Stimulated activated CD8-positive, alpha-beta memory T cell treated with anti-CD3 and anti-CD28 coated beads, Interleukin-15, amount 100 ng/mL, for 48 hours (primary cell): ENCODE measurements at places on chromosomes 4 and X.

GRCh38 chrX:118823263-118824172, at the start of gene ZCCHC12:
ZCCHC12 (plus strand) TSS chrX:118823824; CDS start chrX:118825245, 1,421 bp downstream.
- DNase-seq, result peak; percentile 25

DNA sequence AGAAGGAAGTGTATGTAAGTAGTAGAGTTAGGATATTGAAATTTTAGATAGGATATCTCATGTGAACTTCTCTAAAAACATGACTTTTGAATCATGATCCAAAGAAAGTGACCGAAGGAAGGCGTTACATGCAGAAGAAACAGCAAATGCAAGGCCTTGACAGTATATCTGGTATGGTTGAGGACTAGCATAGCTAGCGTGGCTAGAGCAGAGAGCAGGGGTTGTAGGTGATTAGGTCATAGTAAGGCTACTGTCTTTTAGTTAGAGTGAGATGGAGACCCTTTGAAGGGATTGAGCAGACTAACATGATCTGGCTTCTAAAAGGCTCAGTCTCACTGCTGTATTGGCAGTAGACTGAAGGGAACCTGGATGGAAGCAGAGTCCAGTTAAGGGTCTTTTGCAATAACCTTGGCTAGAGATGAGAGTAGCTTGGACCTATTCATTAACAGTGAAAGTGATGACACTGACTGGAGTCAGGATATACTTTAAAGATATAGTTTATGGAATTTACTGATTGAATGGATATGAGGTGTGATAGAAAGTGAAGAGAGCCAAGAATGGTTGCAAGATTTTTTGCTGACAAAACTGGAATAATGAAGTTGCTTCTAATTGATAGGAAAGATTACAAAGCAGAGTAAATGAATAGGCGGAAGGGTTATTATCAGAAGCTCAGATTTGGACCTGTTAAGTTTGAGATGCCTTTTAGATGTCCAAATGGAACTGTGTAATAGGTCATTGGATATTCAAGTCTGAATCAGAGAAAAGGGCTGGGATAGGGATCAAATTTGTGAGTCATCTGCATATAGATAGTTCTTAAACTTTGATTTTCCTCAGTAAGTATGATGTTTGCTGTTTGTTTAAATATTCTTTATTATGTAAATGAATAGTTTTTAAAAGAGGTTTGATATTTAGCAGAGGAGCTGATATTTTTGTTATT, 59.8 kb downstream of the MRPL1 start:
- DNase-seq, result no peak

- DNase-seq, result no peak
Observed at GRCh38 chr4:145546175-145546915, 64.7 kb downstream of the SMAD1 start.

- no peak for DNase-seq
Observed at GRCh38 chrX:133781174-133781573, 204.2 kb downstream of the GPC3 start.

DNA sequence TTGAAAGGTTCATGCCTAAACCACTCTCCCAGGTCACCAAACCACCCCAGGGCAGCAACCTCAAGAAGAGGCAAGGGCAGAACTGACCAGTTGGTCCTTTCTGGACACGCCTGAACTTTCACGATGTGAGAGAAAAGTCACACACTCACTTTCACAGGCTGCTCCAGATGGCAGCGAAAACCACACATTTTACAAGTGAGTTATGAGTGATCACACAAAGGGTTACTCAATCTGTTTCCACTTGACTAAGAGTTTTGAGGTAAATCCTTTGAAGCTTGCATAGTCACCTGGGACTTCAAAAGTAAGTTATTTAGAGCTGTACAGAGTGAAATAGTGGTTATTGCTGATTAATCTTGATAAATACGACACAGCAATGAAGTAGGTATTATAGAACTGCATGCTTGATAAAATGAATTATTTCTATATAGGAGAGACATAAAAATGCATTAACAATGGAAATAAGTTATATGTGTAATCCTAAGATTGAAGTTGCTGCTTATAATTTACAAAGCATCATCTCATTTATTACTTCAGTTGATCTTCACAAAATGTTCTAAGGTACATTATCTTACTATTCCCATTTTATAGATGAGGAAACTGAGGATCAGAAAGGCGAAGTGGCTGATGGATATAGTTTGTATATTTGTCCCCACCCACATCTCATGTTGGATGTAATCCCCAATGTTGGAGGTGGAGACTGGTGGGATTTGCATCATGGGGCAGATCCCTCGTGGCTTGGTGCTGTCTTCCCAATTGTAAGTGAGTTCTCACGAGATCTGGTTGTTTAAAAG, 103.0 kb upstream of the KLF3 start:
- no peak for DNase-seq

DNA sequence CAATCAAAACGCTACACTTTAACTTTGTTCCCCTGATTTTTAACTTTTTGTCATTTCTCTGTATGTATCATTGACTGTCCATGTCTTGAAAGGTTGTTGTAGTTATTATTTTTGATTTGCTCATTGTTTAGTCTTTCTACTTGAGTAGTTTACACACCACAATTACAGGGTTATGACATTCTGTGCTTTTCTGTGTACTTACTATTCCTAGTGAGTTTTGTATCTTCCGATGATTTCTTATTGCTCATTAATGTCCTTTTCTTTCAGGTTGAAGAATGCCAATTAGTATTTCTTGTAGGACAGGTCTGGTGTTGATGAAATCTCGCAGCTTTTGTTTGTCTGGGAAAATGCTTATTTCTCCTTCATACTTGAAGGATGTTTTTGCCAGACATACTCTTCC, 89.2 kb upstream of the SH3RF1 start:
- no peak for DNase-seq

DNA sequence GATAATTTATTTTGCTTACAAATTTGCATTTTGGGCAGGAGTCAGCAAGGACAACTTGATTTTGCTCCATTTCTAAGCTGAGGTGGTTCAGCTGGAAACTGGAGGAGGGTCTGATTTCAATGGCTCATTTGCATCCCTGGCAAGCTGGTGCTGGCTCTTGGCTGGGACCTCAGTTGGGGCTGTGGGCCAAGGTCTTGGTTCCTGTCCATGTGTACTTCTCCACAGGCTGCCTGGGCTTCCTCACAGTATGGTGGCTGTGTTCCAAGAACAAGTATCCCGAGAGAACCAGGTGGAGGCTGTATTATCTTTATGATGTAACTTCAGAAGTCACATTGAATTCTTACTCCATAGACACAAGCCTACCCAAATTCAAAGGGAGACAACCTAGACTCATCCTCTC, 77.0 kb upstream of the STX18 start:
- no peak for DNase-seq

- DNase-seq, result peak; percentile 5
Observed at GRCh38 chrX:130575831-130576389, 174.1 kb downstream of the RBMX2 start.

- no peak for DNase-seq
Observed at GRCh38 chr4:48570646-48571220, 80.7 kb downstream of the ZAR1 start.

- no peak for DNase-seq
Observed at GRCh38 chrX:24398766-24399165, 38.3 kb downstream of the SUPT20HL1 start.

- no peak for DNase-seq
Observed at GRCh38 chr4:79852305-79852730, 220.7 kb downstream of the ANTXR2 start.

GRCh38 chrX:68584221-68584620, 63.2 kb upstream of the STARD8 start:
- no peak for DNase-seq

DNA sequence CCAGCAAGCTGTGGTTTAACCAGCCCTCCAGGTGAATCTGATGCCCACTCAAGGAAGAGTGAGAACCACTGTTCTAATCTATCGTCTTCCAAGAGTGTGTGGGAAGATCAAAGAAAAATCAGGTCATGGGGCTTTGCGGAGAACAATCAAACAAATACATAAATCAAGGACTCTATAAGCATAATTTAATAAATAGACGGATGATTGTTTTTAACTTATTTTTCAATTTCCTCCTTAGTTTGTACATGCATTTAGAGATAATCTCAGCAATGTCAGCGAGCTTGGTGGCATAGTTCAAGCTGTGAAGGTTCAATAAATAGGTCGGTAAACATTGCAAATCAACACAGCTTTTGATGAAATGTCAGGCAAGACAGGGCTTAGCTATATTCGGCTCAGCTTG, 84.9 kb downstream of the DMD start:
- no peak for DNase-seq

GRCh38 chr4:7761720-7762119, 177.9 kb downstream of the AFAP1 start:
- DNase-seq, result peak; percentile 18

DNA sequence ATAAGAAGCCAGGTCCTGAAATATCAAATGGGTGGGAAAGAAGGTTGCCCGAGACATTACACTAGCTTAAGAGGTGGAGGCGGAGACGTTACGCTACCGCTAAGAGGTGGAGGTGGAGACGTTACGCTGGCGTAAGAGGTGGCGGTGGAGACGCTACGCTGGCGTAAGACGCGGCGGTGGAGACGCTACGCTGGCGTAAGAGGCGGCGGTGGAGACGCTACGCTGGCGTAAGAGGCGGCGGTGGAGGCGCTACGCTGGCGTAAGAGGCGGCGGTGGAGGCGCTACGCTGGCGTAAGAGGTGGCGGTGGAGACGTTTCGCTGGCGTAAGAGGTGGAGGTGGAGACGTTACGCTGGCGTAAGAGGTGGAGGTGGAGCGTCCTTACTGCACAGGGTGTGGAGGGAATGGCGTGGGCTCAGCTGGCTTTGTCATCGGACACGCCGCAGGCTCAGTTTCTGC, 12.8 kb downstream of the CYP4V2 start:
- peak; percentile 52 for DNase-seq

- no peak for DNase-seq
Observed at GRCh38 chr4:127843704-127844600, 36.7 kb upstream of the PLK4 start.

DNA sequence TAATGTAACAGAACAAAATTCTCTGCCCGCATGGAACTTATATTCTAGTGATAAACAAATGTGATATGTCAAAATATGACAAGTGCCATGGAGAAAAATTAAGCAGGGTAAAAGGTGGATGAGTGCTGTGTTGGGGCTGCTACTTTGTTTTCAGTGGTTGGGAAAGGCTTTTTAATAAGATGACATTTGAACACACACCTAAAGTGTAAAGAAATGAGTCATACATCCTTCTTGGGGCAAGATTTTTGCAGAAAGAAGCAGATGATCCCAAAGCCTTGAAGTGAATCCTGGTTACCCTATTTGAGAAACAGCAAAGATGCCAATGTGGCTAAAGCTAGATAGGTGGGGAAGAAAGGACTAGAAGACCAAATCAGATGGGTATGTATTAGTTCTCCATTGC, 564.1 kb downstream of the INPP4B start:
- no peak for DNase-seq

- DNase-seq, result no peak
Observed at GRCh38 chr4:145830699-145831098, 107.9 kb downstream of the ZNF827 start.

- no peak for DNase-seq
Observed at GRCh38 chr4:24164054-24164693, 274.3 kb upstream of the PPARGC1A start.
